SK-N-SH (cell line): ENCODE measurements at places on chromosomes 4 and X. TPM values are rescaled to one million over a fixed set of nuclear protein-coding genes. Genes with fewer than 3 reads are reported as not detected.

ATXN3L gene
- polyA plus RNA-seq: not detected in 2 replicates

F9 gene
- polyA plus RNA-seq: not detected in 2 replicates

MAGEE2 gene
- not detected in 2 replicates for polyA plus RNA-seq

DNA sequence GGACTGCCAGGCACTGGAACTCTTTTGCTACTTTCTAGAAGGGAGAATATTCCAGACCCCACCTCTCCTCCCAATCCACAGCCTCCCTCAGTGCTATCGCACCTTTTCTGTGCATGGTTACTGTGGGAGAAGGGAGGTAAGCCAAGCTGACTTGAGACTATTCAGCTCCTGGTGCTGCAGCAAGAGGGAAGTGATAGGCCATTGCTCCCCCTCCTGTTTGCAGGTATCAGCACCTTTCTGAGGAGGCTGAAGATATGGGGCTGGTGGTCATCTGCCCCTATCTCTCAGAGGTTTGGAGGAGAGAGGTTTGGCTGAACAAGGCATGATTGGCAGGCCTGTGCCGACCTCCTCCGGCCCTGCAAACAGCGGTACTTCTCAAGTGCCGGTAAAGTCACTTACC lies 103.3 kb upstream of the GATB start:
- DNase-seq: no peak
- peaks cover 6% of the 10 kb centered on the region; the same call in 1 of the 2 replicates for H3K4me1 ChIP-seq
- no peak overlapping the region for H3K27ac ChIP-seq

DNA sequence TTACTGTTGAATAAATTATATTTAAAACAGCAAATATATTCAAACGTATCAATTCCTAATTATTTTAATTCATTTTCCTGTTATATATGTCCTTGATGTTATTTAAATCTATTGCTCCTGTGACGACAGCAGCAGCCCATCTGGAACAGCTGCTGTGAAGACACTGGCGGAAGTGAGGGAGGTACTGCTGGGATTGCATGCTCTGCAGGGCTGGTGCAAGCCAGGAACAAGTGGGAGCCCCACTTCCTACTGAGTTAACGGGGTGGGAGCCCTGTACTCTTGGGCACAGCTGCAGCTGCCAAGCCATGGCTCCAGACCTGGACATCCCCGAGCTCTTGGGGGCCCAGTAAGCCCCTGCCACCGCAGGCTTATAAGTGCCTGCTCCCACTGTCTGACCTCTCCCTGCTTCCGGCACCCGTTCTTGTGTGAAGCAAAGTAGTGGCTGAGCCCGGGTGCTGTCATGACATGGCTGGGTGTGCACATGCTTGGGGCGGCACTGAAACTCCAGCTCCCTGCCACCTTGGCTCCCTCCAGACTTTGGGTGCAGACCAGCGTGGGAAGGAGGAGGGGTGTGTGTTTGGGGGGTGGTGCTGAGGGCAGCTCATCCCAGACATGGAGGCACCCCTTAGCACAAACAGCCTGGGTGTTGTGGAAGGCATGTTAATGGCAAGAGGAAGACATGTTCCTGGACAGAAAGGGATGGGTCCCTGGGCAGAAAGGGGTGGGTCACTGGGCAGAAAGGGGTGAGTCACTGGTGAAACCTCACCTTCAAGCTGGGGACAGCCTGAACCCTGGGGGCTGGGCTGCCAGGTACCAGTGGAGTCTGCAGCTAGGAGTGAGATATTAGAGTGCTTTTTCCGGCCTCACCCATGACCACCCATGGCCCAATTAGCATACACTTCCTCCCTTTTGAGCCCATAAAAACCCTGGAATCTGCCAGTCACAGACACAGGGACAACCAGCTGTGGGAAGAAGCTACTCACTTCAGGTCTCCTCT lies 1981.3 kb upstream of the IGFBP7 start:
- no peak overlapping the region for H3K4me3 ChIP-seq
- H3K27ac ChIP-seq: no peak overlapping the region
- H3K4me1 ChIP-seq: no peaks in the 10 kb centered on the region
- no peak for DNase-seq

GRCh38 chr4:171846893-171847292 lies 33.7 kb downstream of the GALNTL6 start:
- no peaks in the 10 kb centered on the region for H3K4me1 ChIP-seq
- no peak overlapping the region for H3K4me3 ChIP-seq
- DNase-seq: no peak
- no peak overlapping the region for H3K27ac ChIP-seq
- H3K36me3 ChIP-seq: no peaks in the 10 kb centered on the region

MAGEB1 gene
- 0.02 TPM in 1 of 2 replicates, not detected in the other for polyA plus RNA-seq

- DNase-seq: no peak
- no peaks in the 10 kb centered on the region; the same call in 1 of the 2 replicates for H3K4me1 ChIP-seq
- no peak overlapping the region for H3K4me3 ChIP-seq
- no peaks in the 10 kb centered on the region for H3K27me3 ChIP-seq
Measured at GRCh38 chr4:13856387-13856786, 228.9 kb upstream of the BOD1L1 start.

GRCh38 chrX:141652286-141652685 lies 46.3 kb downstream of the SPANXD start:
- DNase-seq: no peak
- no peaks in the 10 kb centered on the region for H3K4me1 ChIP-seq
- H3K4me3 ChIP-seq: no peak overlapping the region
- no peaks in the 10 kb centered on the region for H3K27me3 ChIP-seq
- no peaks in the 10 kb centered on the region for H3K36me3 ChIP-seq
- no peak overlapping the region for H3K27ac ChIP-seq

DNA sequence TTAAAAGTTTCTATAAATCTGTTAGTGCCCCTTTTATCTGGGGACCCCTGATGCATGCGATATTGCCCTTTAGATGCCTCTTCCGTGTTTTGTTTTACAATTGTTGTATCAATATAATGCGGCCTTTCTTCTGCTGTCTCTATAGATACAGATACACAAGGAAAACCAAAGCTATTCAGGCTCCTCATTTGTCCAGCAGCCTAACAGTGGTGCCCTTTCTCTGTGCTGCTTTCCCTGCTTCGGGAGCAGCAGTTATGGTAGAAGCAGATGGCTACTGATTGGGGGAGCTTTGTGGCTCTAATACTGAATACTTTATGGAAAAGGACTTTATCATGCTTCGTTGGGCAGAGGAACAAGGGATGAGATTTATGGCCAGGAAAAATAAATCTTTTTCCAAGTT lies 10.6 kb upstream of the PRDM8 start:
- H3K4me3 ChIP-seq: no peak overlapping the region
- H3K27me3 ChIP-seq: no peaks in the 10 kb centered on the region
- H3K36me3 ChIP-seq: no peaks in the 10 kb centered on the region
- no peak overlapping the region for H3K27ac ChIP-seq
- peaks cover 7% of the 10 kb centered on the region; the same call in 1 of the 2 replicates for H3K4me1 ChIP-seq

NUP62CL gene
- 3.2 and 3.3 TPM in 2 replicates for polyA plus RNA-seq

GRCh38 chr4:110620691-110621327 lies 2.1 kb downstream of the PITX2 start:
- peaks cover 94% of the 10 kb centered on the region for H3K27me3 ChIP-seq
- no peak overlapping the region for H3K27ac ChIP-seq
- peak; percentile 66 for DNase-seq
- H3K4me1 ChIP-seq: peaks cover 4% of the 10 kb centered on the region; the same call in 1 of the 2 replicates

ZAR1 gene
- not detected in 2 replicates for polyA plus RNA-seq

SLC4A4 gene
- not detected in 2 replicates for polyA plus RNA-seq

LGI2 gene
- not detected in 2 replicates for polyA plus RNA-seq

DNA sequence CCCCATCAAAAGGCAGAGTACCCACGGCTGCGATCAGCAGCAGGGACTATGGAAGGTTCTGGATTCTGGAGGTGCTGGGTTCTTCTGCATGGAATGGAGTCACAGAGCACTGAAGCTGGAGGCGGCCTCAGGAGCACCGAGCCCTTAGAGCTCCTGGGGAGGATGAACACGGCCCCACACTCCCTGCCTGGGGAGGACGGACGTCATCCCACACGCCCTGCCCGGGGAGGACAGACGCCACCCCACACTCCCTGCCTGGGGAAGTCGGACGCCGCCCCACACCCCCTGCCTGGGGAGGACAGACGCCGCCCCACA lies 9.9 kb downstream of the LRPAP1 start:
- no peak overlapping the region for H3K27ac ChIP-seq
- peaks cover 77% of the 10 kb centered on the region for H3K36me3 ChIP-seq
- no peaks in the 10 kb centered on the region; the same call in 1 of the 2 replicates for H3K4me1 ChIP-seq
- H3K4me3 ChIP-seq: no peak overlapping the region

HDX gene
- 1.2 and 1.6 TPM in 2 replicates for polyA plus RNA-seq

DNA sequence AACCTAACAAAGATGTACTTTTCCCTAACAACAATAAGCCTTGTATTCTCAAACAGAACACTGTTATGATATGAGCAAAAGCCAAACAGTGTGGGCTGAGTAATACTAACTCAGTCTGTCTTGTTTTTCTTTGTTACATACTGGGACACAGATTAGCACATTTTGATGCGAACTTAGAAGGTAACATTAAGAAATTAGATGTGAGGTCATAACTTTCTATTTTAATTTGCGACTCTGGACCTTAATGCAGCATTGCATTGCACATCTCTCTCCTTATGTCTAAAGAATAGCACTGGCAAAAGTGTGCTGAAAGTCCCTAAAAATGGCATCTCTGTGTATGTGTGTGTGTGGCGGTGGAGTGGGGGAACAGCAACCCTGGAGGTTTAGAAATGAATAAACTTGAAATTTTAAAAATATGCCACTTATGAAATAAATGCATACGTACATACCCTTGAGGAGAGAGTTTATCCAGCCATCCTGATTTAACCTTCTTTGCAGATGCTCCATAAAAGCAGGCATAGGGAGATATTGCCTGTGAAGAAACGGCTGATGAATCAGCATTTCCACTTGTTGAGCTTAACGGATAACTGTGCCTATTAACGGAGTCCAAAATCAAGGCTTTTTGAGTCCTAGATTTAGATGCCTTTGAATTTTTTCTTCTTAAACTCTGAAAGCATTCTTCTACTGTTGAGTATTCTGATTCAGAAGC lies 34.2 kb downstream of the ARAP2 start:
- H3K27me3 ChIP-seq: no peaks in the 10 kb centered on the region
- no peaks in the 10 kb centered on the region for H3K4me1 ChIP-seq
- DNase-seq: no peak
- H3K27ac ChIP-seq: no peak overlapping the region

DNA sequence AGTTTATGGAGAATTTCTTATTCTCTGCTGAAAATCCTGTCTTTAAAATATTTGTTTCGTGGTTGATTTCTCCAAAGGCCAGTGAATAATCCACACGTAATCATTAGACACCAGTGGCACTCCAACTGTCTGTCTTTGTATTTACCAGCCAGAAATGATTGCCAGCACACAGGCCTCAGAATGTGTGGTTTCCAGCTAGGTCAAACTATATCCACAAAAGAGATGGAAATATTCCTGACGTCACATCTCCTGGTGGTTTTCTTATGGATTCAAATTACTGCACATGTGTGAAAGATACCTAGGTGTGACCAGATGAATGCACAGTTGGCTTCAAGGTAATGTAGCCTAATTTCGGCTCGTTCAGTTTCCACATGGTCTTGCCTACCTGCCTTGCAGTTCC lies 27.2 kb upstream of the TENM3 start:
- H3K27ac ChIP-seq: no peak overlapping the region
- H3K27me3 ChIP-seq: no peaks in the 10 kb centered on the region
- H3K4me1 ChIP-seq: peaks cover 5% of the 10 kb centered on the region; the same call in 1 of the 2 replicates

DNA sequence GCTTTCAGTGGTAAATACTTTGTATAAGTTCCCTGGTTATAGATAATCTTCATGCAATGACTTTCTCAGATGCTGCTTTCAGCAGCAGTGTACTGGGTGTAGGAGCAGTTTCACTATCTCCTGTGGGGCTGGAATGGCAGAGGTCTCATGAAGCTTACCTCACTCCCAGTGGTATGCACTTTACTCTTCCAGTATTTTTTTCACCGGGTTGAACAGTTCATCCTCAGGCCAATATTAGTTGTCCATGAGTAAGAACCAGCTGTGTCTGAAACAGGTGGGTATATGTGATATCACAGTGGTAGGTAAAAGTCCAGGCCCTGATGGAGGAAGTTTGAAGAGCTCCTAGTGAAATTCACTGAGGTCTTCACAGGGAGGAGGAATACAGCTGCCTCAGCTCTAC lies 351.5 kb upstream of the EMCN start:
- H3K27ac ChIP-seq: no peak overlapping the region
- H3K27me3 ChIP-seq: no peaks in the 10 kb centered on the region
- no peak overlapping the region for H3K4me3 ChIP-seq

MGAT4D gene
- not detected in 2 replicates for polyA plus RNA-seq

DNA sequence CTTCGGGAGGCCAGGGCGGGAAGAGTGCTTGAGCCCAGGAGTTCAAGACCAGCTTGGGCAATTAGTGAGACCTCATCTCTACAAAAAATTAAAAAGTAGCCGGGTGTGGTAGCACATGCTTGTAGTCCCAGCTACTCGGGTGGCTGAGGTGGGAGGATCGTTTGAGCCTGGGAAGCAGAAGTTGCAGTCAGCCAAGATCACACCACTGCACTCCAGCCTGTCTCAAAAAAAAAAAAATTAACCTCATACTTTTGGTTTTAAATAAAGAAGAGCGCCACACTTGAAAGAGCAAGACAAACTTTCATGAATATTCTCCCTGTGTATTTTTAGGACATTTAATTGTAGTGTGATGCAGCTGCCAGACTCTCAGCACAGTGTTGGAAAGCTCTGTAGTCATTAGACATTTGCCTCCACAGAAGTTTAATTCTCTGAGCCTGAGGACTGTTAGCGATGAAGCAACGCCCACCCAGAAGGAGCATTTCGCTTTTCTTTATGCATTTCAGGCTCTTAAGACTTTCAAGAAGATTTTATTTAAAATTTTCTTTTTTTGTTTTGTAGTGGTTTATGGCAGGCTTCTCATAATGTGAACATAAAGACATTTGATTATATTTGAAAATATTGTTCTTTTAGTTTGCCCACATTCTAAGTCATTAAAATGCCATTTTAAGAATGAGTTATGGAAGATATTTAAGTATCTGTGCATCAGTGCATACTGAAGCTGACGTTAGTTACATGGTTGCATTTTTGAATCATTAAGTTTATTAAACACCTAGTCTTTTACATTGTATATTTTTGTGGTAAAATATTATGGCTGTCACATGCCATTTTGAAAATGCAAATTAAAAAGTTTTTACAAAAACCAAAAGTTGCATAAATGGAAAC lies 45.8 kb downstream of the DCLK2 start:
- H3K36me3 ChIP-seq: peaks cover 19% of the 10 kb centered on the region
- no peak for DNase-seq
- H3K4me3 ChIP-seq: no peak overlapping the region
- H3K27ac ChIP-seq: no peak overlapping the region
- H3K4me1 ChIP-seq: peaks cover 25% of the 10 kb centered on the region; the same call in 1 of the 2 replicates
- no peaks in the 10 kb centered on the region for H3K27me3 ChIP-seq

GRCh38 chr4:70930530-70931256 lies 28.5 kb downstream of the MOB1B start:
- no peak overlapping the region for H3K4me3 ChIP-seq
- peak overlapping the region; percentile 76 for H3K27ac ChIP-seq
- H3K27me3 ChIP-seq: no peaks in the 10 kb centered on the region
- DNase-seq: peak; percentile 52
- H3K36me3 ChIP-seq: no peaks in the 10 kb centered on the region

DNA sequence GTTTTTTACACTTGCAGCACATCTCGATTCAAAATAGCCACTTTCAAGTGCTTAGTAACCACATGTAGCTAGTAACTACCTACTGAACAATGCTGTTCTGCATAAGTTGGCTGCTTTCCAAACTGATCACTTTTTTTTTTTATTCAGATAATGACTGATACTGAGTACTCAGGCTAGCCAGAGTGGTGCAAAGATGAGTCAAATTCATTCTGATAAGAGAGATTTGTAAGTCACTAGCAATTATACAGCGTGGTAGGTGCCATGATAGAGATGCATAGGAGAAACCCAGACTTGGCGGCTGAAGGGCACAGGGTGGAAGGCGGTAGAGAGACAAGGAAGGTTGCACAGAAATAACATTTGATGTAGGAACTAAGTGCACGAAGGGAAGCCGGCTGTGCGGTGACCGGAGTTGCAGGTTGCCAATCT lies 357 bp upstream of the IGBP1 start:
- peaks cover 9% of the 10 kb centered on the region; the same call in 1 of the 2 replicates for H3K4me1 ChIP-seq
- H3K27me3 ChIP-seq: no peaks in the 10 kb centered on the region
- H3K36me3 ChIP-seq: peaks cover 9% of the 10 kb centered on the region
- no peak for DNase-seq
